Stimulated activated CD4-positive, alpha-beta T cell treated with anti-CD3 and anti-CD28 coated beads, Interleukin-1b, Interleukin-23, amount 100 ng/mL, for 1 hour (primary cell): ENCODE measurements at places on chromosomes 6 and 20.

GRCh38 chr6:38169977-38170526, 350.5 kb downstream of the ZFAND3 start:
- no peak for DNase-seq

- no peak for DNase-seq
Observed at GRCh38 chr6:102137859-102138258, 744.4 kb downstream of the GRIK2 start.

GRCh38 chr6:89430201-89430962, 2.6 kb upstream of the ANKRD6 start:
- DNase-seq: no peak

DNA sequence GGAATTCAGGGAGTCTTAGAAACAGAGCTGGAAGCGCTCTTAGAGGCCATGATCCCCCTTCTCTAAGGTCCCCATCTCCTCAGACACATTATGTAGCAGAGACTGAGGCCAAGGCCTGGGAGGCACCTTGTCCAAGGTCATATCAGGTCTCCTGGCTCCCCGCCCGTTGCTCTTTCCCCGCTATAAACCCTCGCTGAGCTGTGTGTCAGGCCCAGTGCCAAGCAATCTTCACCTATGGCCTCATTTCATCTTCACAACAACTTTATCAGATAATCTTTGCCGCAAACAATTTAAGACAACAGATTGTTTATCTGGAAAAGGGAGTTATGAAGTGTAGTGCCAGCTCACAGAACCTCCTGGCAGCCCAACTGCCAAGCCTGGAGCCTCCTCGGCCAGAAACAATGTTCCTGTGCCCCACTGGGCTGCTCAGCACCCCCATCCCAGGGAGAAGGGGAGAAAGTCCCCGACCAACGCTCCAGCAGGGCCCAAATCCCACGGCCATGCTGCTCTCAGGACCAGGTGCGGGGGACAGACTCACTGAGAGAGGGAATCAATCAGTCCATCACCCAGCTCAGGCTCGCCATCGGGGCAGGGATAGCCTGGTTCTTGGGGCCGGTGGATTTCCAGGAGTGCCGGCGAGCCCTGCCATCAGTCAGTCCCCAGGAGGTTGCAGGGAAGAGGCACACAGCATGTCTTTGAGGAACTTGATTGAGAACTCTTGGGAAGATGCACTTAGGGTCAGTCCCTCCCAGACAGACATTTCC, 16.9 kb upstream of the FANCE start:
- DNase-seq: no peak

GRCh38 chr20:44102582-44102981, 84.4 kb downstream of the JPH2 start:
- no peak for DNase-seq

DNA sequence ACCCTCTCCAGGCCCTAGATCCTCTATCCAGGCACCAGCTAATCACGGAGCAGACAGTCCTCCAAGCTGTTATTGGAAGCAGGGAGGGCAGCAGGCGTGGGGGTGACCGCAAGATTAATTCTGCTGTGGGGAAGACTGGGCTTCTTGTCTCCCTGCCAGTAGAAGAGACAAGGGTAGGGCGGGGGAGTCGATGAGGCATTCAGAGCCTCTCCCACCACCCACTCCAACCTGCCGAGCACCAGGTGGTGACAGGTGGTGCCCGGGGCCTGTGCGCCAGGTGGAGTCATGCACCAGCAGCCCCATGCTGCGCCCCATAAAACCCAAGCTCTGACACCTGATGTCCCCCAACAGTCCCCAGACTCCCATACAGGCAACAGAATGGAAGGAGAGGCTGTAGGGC, 89.6 kb downstream of the CDH22 start:
- DNase-seq: no peak

DNA sequence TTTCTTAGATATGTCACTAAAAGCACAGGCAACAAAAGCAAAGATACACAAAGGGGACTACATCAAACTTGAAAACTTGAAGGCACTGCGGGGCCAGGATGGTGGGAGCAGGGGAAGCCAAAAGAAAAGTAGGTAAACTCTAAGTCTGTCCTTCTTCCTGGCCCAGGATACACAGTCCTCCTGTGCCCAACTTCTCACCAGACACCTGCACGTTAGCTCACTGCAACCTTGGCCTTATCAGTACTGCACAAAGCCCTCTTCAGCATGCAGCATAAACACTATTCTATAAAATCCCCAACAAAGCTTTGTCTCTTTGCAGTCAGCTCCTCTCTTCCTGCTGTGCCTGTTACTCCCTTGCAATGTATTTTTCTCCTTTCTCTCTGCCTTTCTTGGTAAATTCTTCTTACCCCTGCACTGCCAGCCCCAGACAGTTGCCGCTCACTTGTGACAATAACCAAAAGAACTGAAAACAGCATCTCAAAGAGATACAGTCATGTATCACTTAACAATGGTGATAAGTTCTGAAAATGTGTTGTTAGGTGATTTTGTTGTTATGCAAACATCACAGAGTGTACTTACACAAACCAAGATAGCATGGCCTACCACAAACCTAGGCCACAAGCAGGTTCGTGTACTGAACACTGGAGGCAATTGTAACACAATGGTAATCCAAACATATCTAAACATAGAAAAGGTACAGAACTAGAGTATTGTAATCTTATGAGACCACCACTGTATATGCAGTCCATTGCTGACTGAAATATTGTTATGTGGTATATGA, 51.2 kb downstream of the NINL start:
- no peak for DNase-seq

- DNase-seq: no peak
Observed at GRCh38 chr20:14877301-14878028, 540.1 kb upstream of the FLRT3 start.

DNA sequence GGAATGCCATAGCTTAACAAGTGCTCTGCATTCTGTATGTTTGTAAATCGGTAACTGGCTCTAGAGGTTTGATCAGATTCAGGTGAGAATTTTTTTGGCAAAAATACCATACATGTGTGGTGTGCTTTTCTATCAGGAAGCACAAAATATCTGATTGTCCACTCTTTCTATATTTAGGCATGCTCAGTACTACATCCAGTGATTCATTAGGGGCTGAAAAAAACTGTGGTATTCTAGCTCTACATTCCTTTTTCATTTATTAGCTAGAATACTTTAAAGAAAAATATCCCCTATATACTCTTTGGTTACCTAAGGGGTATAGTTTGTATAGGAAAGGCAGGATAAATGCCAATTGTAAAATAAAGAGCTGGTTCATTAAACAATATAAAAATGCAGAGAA, 10.6 kb upstream of the ELOVL2 start:
- no peak for DNase-seq

GRCh38 chr6:5516036-5516435, 254.7 kb downstream of the FARS2 start:
- DNase-seq: no peak
